ENCODE measurements at places on chromosomes 5 and 9.

- no peak for DNase-seq
Observed at GRCh38 chr5:120241400-120241799, 222.7 kb upstream of the PRR16 start.

GRCh38 chr5:77882670-77883257 lies 106.6 kb upstream of the TBCA start:
- DNase-seq, result no peak

GRCh38 chr9:136803551-136804508 lies 3.9 kb upstream of the RABL6 start:
- DNase-seq, result no peak

DNA sequence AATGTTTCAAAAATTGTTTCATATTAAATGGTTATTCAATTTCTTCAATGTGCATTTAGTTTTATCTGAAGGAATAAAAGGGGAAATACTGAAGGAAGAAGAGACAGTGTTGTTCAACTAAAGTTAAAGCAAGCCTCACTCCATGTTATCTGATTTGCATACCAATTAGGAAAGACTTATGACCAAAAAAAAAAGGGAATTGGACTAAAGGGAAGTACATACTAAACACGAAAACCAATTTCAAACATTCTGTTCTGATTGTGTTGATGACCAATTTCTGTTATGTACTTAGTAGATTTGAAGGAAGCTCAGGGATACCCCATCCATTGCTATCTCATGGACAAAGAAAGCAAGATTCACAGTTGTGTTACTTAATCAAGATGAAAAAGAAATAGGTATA lies 4.9 kb upstream of the GAPT start:
- DNase-seq, result no peak

Data from NCI-H2081 treated with DMSO at 0.1 percent for 48 hours (cell line).